Smooth muscle cell of the coronary artery (primary cell): ENCODE measurements at places on chromosomes 5 and 9. TPM values are rescaled to one million over a fixed set of nuclear protein-coding genes. Genes with fewer than 3 reads are reported as not detected.

Gene HTR1A
- not detected in 2 replicates for total RNA-seq

Gene TTLL11
- total RNA-seq, result 2.9 and 3.1 TPM in 2 replicates

Gene PCSK1
- total RNA-seq, result under 0.01 and 1.6 TPM in 2 replicates

Gene SECISBP2
- total RNA-seq, result 17.1 and 18.4 TPM in 2 replicates

Gene CCNO
- total RNA-seq, result 0.30 TPM in 1 of 2 replicates, not detected in the other
